ENCODE measurements at places on chromosomes 12 and 14.

GRCh38 chr12:3698218-3698974 is 54.5 kb downstream of the CRACR2A start:
- peak; percentile 95 for DNase-seq

GRCh38 chr14:105323663-105324062 is 9.1 kb downstream of the PACS2 start:
- no peak for DNase-seq

- no peak for DNase-seq
These were observed 57.0 kb downstream of the CATSPERB start for GRCh38 chr14:91674911-91675310.

DNA sequence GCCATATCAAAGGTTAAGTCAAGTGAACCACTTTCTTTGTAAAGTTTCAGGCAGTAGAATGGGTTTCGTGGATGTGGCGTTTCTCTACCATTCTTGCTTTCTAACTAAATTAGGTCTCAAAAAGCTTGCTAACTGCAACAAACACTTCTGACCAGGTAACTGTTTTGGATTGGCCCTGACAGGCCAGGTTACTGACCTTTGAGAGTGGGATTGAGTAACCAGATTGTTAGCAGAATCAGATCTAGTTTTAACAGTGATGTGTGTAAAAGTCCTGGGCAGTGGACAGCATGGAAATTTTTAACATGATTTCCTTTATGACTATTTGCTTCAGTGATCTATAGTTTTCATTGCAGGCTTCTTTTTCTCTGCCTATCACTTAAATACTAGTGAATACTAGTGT is 57.9 kb downstream of the TMTC3 start:
- no peak for DNase-seq

DNA sequence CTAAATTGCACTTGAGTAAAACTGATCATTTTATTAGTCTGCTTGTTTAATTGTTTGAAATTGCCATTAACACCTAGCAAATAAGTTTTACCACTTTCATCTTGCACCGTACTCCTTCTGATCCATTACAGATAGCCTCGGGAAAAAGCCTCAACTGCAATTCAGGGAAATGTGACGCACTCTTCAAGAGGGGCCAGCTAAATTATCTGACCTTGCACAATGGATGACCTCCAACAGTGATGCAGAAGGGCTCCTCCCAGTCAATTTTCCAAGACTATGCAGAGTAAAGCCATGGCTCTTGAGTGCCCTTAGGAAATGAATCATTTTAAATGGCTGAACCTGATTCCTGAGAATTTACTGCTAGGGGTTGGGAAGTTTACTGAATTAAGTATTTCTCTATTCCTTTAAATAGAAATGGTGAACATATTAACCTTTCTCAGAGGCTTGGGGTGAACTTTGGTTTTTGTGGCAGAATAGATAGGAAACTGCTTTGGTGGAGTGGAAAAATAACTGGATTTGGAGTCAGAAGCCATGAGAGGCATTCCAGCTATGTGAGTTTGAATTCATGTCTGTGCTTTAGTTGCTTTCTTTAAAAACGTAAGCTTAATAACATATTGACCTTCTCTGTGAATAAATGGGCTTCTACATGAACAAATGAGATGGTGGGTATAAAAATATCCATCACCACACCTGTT is 64.8 kb upstream of the OVCH1 start:
- peak; percentile 75 for DNase-seq

GRCh38 chr14:89628521-89628920 is 211.5 kb upstream of the FOXN3 start:
- no peak for DNase-seq

DNA sequence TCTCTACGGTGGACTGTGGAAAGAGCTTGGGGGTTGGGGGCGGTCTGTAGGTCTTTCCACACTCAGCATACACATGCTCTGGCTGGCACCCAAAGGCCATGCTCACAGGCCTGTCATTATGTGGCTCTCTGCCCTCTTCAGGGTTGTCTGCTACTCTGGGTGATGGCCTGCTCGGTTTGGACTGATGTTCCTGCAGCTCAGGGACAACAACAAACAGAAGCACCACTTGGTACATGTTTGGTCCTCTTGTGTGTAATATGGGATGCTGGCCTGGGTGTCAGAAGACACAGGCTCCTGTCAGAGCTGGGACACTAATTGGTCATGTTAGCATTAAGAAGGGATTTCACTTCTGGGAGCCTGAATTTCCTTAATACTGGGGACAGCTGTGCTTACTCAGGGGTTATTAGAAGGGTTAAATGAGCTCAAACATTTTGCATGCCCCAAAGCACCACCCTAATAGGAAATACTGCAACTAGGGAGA is 32.7 kb upstream of the SELPLG start:
- DNase-seq = no peak

GRCh38 chr12:2161473-2161872 is 108.7 kb downstream of the CACNA1C start:
- DNase-seq = no peak

DNA sequence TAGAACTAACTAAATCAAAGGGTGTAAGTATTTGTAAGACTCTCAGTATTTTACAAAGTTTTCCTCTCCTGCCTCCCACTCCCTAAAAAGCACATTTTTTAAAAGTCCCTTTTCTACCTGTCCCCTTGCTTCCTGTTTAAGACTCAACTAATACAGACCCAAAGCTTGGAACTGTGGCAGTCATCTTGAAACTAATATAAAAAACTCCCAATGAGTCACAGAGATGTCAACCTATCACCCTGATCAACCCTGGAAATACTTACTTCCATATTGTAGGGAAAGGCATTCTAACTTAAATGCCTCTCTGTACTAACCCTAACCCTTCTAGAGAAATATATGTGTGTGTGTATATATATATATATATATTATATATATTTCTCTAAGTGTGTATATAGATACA is 184.8 kb downstream of the SPTSSA start:
- DNase-seq = no peak

DNA sequence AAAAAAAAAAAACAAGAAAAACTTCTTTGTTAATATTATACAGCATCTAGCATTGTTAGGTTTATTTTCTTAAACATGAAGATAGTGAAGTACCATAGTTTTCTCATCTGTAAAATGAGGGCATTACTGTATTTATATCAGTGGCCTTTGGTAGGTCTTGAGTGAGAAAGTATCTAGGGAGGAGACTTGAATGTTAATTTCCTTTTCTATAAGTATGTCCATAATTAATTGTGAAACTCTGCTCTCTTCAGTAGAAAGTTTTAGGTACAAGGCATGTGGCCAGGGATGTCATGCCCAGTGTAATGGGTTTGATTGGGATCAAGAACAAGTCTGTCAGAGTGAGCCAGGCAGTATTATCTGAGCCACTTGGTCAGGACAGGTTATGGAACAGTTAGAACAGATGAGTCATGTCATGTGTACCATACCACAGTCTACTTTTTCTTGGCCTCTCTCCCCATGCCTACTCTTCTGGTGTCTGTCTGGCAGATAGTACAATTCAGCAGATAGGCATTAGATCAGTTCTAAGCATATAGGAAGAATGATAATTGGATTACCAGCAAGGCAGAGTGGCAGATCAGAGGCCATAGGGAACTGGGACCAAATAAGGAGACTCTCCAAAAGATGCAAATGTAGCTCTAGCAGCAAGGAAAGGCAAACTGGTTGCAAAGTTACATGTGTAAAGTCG is 30.4 kb downstream of the FBXO34 start:
- DNase-seq = no peak

DNA sequence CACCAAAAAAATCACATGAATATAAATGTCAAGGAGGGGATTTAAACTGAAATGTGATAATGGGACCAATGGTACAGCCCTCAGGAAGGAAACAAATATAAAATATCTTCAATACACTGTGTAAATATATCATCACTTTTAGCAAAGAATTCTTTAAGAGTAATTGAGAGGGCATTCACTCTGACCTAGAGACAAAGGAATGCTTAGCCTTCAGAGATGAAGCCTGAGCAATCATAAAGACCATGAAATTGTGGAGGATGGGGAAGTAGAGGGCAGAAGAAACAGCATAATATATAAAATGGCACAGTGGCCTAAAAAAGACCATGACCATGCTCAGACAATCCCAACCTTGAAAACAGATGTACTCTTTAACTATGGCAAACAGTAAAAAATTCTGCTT is 20.4 kb downstream of the YAF2 start:
- DNase-seq = no peak

DNA sequence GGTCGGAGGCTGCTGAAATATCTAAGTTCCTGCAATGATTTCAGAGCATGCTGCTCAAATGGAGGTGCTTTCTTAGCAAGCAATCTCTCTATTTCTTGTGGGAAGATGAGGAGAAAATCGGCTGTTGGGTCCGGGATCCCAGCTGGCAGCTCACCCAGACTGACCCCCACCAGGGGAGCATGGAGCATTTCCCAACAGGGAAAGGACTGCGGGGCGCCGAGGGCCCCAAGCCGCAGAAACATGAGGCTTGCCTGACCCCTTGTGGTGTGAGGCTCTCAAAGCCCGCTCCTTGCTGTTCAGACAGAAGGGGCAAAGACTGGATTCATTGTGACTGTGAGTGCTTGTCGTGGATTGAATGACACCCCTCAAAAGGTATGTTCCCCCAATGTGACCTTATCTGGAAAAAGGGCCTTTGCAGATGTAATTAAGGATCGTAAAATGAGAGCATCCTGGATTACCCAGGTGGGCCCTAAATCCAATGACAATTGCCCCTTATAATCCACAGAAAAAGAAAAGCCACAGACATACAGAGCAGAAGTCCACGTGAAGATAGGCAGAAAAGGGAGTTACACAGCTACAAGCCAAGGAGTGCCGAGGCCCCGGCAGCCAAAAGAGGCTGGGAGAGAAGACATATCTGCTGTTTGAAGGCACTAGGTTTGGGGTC is 116.3 kb upstream of the VASH1 start:
- DNase-seq = no peak

DNA sequence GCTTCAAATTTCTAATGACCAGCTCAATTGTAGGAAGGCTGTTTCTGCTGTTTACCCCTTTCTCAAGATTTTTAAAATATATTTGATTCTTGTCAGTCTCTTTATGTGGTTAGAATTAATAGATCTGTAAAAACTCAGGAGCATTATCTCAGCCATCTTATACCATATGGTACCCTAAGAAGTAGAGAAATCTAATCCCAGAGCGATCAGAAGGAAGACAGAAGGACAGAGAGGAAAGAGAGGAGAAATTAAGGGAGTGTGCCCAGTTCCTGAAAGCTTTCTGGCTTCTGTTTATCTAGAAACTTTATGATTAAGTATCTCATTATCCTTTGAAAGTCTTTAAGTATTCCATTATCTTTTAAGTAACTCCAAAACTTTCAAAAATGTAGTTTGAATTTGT is 152.1 kb upstream of the NAV3 start:
- no peak for DNase-seq

GRCh38 chr12:85041395-85041794 is 5.2 kb downstream of the LRRIQ1 start:
- DNase-seq = no peak

DNA sequence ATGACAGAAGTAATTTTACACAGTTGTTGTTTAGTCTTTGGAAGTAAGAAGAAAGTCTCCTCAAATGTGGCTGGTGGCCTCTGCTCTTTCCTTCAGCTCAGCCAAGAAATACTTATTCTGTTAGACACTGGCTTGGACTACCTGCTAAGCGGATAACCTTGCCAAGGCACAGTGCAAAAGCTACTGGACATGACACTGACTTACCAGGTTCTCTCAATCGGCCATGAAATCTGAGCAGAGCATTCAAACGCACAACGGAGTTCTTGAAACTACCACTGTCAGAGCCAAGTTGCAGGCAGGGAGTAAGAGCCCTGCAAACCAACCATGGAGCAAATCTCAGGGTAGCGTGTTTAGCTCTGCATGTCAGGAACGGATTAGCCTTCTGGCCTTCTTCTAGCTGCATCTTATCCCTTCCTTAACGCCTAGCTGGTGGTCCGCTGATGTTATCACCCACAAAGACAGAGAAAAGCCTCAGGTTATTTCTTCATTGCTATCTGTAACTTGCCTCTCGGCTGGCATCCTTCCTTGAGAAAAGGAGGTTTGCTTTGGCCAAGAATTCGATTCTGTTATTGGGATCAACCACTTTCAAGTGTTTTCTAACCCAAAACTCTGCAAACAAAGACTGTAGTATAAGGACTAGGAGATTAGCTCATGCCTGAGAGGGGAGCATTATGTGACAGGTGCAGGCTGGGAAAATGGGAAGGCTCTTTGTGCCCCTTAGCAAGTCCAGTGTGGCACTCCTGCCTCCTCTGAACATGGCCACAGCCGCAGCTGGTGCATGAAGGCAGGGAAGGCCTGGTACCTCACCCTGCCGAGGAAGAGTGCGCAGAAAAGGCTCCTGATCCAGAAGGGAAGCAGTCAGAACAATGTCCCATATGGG is 223.4 kb downstream of the GLT1D1 start:
- DNase-seq = no peak

GRCh38 chr12:55789893-55790292 is 27.6 kb downstream of the SARNP start:
- no peak for DNase-seq
